ENCODE measurements at places on chromosomes 6 and 20.

DNA sequence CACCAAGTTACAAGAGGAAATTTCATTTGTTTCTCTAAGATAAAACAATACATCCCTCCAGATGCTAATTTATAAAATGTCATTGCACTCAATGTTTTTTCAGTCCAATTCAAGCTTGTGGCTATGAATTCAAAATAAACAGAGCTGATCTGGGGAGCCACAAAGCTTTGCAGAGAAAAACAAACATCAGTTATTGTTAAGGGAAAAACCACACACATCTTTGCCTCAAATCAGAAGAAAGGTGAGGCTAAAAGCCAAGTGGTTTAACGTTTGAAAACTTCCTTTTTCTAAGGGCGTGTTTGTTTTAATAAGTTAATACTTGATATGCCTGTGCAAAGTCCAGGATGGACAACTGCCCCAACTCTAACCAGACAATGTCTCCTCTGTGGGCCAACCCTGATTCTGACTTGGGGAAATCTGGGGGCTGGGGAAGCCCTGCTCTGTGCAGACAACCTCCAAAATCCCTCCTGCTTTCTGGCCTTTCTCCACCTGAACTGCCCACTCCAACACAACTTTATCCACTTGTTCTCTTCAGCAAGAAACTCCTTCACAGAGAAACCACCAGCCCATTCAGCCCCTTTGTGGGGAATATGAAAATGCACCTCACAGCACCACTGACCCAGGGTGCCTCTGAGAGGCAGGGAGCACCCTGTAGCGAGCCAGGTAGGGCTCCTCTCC is 44.6 kb upstream of the NT5E start:
- DNase-seq = no peak

DNA sequence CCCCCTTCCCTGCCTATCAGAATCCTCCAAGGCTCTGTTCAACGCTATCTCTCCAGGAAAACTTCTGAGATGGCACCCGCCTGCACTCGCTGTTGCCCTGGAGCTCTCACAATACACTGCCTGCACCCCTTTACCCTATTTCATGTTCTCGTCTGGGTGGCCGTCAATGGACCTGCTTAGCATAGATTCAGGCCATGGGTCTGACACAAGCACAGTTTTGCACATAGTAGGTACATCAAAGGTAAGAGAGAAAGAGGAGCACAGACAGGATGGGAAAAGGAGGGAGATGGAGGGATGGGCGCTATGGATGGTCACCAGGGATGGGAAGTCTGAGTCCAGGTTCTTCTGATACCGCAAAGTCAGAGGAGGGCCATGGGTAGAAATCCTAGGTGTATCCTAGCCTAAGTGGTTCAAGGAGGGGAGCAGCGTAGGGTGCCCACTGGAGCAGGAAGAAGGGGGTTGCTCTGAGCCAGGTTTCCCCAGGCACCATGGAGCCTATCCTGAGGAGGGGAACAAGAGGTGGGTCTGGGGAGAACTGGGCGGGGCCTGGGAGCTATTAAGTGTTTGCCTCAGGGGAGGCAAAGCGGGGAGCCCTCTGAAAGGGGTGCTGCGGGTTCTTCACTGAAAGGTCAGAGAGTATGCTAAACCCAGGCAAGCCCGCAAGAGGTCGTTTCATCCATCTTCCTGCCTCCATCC is 89.3 kb downstream of the MRPL14 start:
- DNase-seq = no peak

- DNase-seq = no peak
These were observed 3.0 kb downstream of the ARFRP1 start for GRCh38 chr20:63704749-63705117.

DNA sequence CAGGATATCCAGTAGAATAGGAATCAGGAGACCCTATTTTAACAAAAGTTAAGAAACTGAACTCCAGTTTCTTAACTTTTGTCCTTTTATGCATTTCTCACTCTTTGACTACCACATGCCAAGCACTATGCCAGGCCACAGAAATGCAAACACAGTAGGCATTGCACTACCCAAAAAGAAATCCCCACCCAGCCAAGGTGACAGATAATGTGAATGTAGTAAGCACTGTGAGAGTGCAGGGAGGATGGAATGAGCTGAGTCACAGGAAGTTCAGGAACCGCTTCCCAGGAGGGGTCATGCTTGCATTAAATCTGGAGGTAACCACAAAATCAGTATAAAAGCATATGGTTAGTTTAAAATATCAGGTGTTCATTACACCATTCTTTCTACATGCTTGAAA is 20.1 kb upstream of the FAM83C start:
- no peak for DNase-seq

DNA sequence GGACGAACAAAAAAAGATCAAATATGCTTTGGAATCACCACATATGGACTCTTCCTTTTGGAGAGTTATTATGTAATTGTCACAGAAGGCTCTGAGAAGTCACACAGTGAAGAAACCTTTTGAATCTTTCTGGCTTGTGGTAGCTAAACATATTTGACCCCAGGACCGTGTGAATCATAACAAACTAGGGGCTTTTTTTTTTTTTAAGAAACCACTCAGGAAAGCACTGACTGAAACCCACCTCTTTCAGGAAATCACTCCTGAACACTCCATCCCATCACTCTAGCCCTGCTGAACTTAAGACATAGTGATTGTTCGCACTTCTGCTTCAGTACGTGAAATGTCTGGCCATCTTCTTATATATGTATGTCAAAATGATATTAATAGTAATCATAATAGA is 495.9 kb upstream of the ARID1B start:
- no peak for DNase-seq

GRCh38 chr6:14454473-14454775 is 336.9 kb downstream of the CD83 start:
- no peak for DNase-seq

- DNase-seq = no peak
These were observed 55.6 kb downstream of the MYB start for GRCh38 chr6:135236732-135237131.

DNA sequence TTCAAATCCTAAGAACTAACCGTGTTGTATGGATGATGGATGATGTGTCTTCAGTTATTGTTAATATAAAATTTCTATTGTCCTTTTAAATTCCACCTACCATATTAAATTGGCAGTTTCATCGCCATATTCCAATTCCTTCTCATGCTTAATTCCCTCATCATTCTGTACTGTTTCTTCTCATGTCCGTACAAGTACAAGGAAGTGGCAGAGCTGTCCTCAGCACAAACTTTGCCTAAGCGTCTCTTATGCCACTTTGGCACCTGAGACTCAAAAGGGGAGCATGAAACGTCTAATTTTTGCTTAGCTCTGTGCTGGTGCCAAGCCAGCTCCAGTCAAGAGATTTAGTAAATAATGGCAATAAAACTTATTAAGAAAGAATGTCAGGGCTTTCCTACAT is 158.2 kb upstream of the LAMA2 start:
- DNase-seq = no peak

Measured in stimulated activated CD8-positive, alpha-beta memory T cell treated with anti-CD3 and anti-CD28 coated beads, Interleukin-7, amount 100 ng/mL, for 4 hours (primary cell).